Esophagus squamous epithelium (tissue), 5 donors: ENCODE measurements at places on chromosomes 13 and 19.

- no peak for DNase-seq
These were observed 155.7 kb downstream of the ABCC4 start for GRCh38 chr13:95145587-95145986.

DNA sequence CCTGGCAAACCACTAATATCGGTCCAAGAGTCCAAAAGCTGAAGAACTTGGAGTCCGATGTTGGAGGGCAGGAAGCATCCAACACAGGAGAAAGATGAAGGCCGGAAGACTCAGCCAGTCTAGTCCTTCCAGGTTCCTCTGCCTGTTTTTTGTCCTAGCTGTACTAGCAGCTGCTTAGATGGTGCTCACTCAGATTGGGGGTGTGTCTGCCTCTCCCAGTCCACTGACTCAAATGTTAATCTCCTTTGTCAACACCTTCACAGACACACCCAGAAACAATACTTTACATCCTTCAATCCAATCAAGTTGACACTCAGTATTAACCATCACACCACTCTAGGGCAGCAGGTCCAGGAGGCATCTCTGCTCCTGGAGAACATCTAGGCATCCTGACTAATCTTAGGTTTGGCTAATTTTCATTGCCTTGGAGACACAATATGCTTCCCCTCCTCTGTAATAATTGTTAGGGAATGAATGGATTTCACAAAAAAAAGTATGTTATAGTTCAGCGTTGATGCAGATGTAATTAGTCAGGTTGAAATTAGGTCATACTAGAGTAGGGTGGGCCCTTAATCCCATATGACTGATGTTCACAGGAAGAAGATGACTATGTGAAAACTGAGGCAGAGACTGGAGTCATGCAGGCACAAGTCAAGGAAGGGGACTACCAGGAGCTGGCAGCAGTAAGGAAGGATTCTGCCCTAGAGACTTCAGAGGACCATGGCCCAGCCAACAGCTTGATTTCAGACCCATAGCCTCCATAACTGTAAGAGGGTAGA, 183.4 kb downstream of the RBM26 start:
- DNase-seq: no peak

GRCh38 chr19:10718205-10719196, 622 bp downstream of the DNM2 start:
- no peak for DNase-seq

GRCh38 chr13:62129000-62129551, 713.4 kb upstream of the PCDH20 start:
- DNase-seq: no peak

GRCh38 chr13:94318418-94318817, 161.1 kb downstream of the DCT start:
- DNase-seq: no peak

GRCh38 chr13:23644527-23645138, 74.4 kb downstream of the TNFRSF19 start:
- DNase-seq: no peak

DNA sequence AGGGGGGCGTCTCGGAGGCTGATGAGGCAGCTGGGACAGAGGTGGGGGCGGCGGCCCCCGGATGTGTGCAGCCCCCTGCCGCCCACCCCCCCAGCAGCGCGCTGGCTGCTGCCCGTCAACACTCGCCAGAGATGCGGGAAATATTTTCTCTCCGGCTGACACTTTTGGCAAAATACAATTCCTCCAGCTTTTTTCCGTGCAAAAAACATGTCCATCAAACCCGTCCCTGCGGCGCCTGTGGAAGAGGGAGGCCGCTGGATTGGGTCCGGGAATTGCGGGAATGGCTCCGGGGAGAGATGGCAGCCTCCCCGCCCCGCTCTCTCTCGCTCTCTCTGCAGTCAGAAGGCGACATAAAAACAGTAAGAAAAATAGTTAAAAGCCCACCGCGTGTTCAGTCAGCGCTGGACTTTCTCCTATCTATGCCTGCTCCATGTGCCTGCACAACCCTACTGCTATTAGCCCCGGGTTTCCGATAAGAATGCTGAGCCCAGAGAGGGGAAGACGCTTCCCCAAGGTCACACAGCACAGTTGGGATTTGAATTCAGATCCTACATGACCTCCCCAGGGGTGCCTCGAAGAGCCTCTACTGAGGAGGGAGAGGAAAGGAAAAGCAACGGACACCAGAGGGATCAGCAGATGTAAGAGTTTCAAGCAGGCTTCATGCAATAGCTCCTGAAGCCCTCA, 23.2 kb downstream of the ZNRF4 start:
- DNase-seq: no peak

DNA sequence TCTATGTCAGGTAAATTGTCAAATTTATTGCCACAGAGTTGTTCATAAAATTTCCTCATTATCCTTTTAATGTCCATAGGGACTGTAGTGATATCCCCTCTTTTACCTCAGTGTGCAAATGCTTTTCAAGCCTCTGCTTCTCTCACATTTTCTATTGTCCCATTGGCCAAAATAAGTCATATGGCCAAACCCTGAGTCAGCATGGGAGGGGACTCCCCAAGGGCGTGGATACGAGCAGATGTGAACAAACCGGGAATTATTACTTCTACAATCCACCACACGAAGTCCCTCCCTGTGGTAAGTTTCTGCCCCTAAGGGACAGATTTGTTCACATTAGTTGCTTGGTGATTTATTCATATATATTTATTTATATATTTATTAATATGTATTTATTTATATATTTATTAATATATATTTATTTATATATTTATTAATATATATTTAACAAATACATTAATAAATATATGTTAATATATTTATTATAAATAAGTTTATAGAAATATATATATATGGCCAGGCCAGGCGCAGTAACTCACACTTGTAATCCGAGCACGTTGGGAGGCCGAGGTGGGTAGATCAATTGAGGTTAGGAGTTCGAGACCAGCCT, 20.1 kb upstream of the CAMSAP3 start:
- no peak for DNase-seq

- no peak for DNase-seq
These were observed 62.0 kb upstream of the PCDH20 start for GRCh38 chr13:61477619-61478018.

DNA sequence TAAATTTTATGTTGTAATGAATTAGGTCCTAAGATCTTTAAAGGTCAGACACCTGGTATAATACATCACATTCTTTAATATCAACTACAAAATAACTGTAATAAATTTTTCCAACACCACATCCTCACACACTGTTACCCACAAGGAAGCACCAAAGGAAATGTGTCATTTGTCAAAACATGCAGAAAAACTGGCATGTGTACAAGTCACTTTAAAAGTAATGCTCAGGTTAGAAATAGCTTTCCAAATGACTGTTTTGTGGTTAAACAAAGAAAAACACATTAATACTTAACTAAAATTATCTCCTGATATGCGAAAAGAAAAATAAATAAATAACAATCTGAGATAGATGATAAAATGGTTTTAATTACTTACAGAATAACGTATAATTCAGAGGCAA, 74.7 kb downstream of the MZT1 start:
- DNase-seq: no peak

GRCh38 chr13:84192125-84192524, 309.9 kb upstream of the SLITRK1 start:
- no peak for DNase-seq

DNA sequence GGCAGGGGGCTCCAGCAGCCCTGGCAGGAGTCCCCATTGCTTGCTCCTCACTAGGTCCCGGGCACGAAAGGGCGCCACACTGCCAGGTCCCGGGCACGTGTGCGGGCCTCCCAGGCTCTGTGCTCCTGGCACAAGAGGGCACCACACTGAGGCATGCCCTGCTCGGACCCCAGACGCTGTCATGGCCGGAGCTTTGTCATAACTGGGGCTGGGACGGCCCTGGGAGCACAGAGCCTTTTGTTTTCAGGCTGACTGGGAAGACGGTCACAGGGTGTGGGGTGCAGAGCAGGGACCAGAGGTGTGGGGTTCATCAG, 7.4 kb downstream of the BSG start:
- no peak for DNase-seq

GRCh38 chr19:6679139-6679538, 9.2 kb upstream of the TNFSF14 start:
- no peak for DNase-seq

DNA sequence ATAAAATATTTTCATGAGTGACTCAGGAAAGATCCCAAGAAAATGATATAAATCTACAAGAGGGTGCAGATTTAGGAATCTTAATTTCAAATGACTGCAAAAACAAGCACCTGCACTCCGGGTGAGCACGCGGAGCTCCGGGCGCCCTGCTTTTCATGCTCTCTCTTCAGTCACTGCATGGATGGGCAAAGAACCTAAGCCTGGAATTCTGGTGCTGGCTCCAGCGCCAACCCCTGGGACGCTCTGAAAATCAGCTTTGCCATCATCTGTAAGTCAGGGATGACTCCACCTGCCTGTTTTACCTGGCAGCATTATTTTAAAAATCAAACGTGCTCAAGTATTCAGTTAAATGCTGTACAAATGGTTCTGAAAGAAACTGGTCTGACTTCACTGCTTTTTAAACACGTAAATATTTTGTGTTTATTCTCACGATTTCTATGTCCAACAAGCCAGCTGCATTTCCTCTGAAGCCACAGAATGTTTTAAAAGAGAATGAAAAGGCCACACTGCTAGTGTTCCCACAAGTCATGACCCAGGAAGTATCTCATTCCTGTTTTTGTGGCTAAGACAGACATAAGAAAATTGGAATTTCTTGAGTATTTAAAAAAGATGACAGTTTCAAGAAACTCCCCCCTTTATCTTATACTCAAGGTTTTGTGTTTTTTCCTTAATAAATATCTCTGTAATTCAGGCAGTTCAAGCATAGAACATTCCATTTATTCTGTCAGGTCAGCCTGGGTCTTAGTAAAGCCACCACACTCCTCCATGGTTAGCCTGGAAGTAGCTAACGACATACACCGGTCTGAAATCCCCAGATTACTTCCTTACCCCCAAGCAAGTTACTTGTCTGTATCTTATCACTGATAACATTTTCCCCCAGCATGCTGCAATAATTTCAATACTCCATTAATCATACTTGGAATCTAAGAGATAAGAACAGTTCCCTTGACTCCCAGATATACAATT, 81.1 kb downstream of the COL4A1 start:
- no peak for DNase-seq

GRCh38 chr19:15669440-15669839, 3.4 kb upstream of the CYP4F12 start:
- no peak for DNase-seq

GRCh38 chr19:40177286-40178070, 13.7 kb upstream of the MAP3K10 start:
- no peak for DNase-seq

- no peak for DNase-seq
These were observed 615.4 kb upstream of the MIR17HG start for GRCh38 chr13:90732049-90732448.

DNA sequence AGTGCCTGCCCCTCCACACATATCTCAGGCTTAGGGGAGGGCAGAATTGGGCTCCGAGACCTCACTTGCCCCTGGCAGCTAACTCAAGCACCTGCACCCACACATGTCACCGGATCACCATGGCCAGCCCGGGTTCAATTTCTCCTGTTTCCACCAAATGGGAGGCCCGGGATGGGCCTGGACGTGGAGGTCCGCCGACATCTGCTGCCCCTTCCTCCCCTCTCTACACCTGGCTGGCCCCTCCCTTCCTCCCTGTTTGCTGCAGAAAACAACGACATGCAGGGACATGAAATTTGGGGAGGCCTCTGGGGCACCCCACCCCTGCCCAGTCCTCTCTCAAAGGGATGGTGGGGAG, 1.3 kb downstream of the PRKD2 start:
- no peak for DNase-seq

GRCh38 chr13:44017756-44018309, 138.1 kb downstream of the LACC1 start:
- DNase-seq: no peak

DNA sequence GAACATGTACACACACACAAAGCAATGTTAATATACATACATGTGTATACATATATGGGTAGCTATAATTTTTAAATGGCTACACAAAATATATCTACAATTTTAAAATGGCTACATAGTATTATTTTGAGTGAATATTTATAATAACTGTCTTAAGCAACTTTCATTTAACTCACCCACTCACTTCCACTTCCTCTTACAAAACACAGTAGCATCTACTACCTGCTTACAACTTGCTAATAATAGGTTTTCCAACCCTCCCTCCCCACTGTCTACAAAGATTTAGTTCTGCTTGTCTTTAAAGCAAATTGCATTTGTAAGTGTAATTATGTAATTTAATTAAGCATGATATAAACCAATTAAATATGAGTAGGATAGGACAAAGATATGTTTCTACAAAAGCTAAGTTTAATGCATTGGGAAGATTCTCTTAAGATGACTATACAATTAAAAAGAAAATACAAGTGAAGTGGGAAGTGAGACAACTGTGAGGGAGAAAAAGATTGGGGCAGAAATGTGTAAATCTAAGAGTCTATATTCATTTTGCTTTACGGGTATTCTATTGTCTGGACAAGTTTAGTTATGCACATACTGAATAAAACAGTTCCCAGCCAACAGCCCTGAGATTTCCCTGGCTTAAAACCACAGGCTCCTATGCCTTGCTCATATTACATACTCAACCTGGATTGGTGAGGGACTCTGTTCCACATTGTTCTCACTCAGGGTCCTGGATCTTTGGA, 583.1 kb downstream of the EFNB2 start:
- no peak for DNase-seq

- no peak for DNase-seq
These were observed at the start of gene CYP2F1 for GRCh38 chr19:41114132-41114531. Gene CYP2F1 (plus strand): TSS chr19:41114432. CDS start chr19:41116189, 1,757 bp downstream.

GRCh38 chr19:14655726-14656125, 18.9 kb downstream of the ADGRE3 start:
- no peak for DNase-seq

DNA sequence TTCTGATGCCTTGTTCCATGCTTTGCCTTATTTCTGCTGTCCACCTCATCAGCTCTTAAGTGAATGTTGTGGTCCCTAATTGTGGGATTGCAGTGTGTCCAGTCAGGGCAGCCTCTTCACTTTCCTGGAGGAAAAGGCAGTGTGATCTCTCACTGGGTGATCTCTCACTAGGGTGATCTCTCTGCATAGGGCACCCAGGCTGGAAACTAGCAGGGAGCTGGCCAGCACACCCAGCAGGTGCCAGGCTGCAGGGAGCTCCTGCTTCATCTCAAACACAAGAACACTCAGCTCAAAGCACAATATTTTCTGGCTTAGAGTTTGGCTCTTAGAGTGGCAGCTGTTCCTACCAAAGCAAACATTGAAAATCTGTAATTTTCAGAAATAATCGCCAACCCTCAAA, 36.5 kb upstream of the TSHZ3 start:
- DNase-seq: no peak
